Activated naive CD4-positive, alpha-beta T cell treated with Interleukin-2 at 50 U/mL for 16 hours (primary cell): ENCODE measurements at places on chromosomes 6 and 20.

DNA sequence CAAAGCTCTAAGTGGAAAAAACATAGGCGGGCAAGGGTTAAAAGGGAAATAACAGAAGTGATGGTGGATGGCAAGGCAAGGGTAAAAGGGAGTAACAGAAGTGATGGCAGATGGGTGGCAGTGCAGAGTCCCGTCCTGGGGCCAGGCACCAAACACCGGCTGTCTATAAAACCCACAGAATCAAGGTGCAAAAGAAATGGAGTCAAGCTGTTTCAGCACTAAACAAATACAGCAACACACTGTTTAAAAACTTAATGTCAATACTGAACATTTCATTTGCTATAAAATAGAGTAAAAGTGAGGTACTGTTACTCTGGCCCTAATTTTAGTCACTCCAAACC lies 87.6 kb downstream of the MAN1A1 start:
- DNase-seq, result no peak

GRCh38 chr6:33324125-33324524 lies 6.6 kb upstream of the ZBTB22 start:
- no peak for DNase-seq

- DNase-seq, result no peak
Observed at GRCh38 chr6:101608703-101609102, 215.2 kb downstream of the GRIK2 start.

DNA sequence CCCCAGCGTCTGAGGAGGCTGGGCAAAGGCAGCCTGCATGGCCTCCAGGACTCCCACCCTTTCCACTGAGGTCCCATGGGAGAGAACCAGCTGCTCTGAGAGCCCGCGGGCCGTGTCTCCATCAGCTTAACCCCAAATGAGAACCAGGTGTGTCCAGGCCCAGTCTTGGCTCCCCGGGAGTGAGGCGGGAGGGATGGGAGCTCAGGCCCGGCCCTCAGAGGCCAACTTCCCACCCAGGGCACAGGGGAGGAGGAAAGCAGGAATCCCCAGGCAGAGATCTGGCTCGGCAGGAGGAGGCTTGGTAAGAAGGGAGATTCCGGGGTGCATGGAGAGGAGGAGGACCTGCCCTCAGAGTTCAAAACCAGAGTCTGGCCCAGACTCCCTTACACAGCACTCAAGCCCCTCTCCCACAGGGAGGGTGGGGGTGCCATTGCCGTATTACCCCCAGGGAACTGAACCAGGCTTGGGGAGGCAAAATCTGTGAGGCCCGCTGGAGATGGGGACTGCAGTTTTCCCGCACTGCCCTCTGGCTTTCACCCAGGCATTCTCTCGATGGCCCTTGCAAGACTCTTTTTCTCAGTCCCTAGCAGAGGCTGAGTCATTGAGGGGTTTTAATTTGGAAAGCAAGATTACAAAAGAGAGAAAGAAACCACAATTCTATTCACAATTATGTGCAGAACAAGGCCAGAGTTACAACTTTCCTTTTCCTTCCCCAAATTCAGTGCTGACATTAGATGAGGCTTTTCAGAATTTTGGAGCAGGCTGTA lies 17.1 kb downstream of the FOXF2 start:
- DNase-seq, result no peak

DNA sequence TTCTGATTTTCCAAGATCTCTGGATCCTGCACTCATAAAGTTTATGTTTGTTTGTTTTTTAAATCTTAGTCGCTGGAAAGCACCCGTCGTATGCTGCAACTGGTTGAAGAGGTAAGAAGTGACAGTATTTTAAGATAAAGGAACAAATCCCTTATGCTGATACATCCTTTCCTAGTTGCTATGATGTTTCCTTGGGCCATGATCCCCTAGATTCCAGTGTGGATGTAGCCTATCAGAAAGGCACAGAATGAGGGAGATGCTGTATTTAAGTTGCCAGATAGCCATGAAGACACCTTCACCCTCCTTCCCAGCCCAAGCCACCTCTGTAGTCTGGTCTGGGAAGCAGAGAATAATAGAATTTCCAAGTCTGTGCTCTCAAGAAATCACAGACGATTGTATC lies 59.0 kb downstream of the SNAP25 start:
- DNase-seq, result no peak

DNA sequence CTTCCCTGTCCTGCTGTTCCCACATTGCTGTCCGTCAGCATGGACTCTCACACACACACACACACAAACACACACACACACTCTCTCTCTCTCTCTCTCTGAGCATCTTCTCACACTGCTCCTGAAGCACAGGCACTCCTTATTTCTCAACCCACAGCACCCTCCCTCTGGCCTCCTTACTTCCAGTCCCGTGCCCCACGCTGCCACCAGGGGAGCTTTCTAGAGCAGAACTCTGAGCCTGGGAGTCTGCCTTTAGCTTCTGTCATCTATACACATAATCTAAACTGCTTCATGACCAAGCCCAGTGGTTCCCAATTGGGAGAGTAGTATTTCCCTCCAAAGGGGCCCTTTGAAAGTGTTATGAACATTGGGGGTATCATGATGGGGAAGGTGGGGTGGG lies 29.1 kb downstream of the HECA start:
- DNase-seq, result peak; percentile 49

- DNase-seq, result no peak
Observed at GRCh38 chr6:139533573-139534471, 159.4 kb upstream of the CITED2 start.
